ENCODE measurements at places on chromosomes 3 and 15.

- DNase-seq = no peak
Measured at GRCh38 chr3:193711523-193711963, 118.5 kb downstream of the OPA1 start.

- DNase-seq = no peak
Measured at GRCh38 chr3:35944926-35945710, 305.8 kb downstream of the ARPP21 start.

- no peak for DNase-seq
Measured at GRCh38 chr3:106249159-106249558, 380.3 kb upstream of the CBLB start.

- no peak for DNase-seq
Measured at GRCh38 chr3:171374661-171375285, 85.4 kb downstream of the TNIK start.

DNA sequence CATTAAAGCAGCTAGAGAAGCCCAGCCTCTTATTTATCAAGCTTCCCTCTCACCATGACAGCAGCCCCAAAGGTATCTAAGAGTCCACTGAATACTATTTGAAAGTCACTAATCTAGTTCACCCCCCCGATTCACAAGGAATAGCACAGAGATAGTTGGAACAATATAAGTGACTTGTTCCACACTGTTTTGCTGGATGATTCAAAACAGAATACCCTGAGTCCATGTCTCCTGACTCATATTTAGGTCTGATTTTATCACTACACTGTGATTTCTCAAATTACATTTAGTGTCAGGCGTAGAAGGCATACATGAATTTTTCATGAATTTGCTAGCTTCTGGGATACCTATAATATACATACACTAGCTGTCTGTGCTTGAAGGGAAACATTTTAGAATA, 18.7 kb upstream of the EOGT start:
- DNase-seq = no peak

- no peak for DNase-seq
Measured at GRCh38 chr15:95953032-95953431, 377.5 kb upstream of the NR2F2 start.

GRCh38 chr3:6088433-6088832, 772.5 kb upstream of the GRM7 start:
- DNase-seq = no peak

GRCh38 chr3:30293621-30294240, 312.7 kb upstream of the TGFBR2 start:
- DNase-seq = no peak

GRCh38 chr3:72768006-72768441, 80.2 kb downstream of the SHQ1 start:
- DNase-seq = no peak

DNA sequence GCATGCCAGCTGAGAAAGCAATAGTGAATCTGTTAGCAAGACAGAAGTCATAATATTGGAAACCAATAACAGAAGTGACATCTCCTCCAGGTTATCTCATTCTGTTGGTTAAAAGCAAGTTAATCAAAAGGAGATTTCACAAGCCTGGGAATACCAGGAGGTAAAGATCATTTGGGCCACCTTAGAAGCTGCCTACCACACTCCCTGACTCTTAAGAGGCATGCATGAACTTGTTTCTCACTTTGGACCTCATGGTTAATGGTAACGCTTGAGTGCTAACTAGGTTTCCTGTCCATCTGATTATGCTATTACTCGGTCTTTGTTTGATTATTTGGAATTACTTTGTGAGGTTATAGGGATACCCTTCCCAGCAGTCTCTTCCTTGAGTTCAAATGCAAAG, 650.8 kb upstream of the SGO1 start:
- DNase-seq = no peak

DNA sequence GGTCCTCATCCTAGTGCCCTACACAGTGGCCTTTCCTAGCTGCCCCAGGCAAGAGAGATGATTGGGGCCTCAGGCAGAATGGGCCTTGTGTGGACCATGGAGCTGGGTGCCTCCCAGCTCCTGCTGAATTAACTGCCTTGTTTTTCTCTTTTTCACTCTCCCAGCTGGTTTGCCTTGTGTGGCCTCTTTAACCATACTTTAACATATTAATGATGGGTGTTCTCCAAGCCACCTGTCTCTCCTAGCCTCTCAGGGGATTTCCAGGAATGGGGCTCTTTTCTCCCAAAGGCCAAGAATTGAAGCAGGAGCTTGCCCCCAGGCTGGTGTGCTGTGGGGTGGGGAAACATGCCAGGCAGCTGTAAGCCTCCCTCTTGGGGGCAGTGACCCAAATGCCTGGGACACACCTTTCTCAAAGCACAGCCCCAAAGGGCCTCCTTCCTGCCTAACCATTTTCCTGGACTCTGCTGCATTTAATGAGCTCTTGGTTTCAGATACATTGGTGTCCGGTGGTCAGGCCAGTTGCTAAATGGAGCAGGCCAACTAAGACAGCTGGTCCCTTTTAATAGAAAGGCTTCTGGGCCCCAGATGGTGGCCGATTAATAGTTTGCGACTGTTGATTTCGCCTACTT, 5.6 kb downstream of the ALPK3 start:
- no peak for DNase-seq

DNA sequence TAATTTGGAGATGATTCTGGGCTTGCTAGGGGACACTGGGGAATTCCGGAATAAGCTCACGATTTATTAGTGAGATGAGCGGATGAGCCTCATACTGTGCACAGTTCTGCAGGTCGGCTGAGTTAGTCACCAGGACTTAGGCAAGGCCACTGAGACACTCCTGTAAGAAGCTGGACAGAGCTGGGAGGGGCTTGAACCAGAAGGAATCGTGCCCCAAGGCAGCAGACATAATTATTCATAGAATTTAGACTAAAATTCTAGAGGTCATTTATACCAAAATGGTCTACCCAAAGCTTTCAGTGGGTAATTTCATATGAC, 121.4 kb downstream of the VGLL4 start:
- DNase-seq = no peak

DNA sequence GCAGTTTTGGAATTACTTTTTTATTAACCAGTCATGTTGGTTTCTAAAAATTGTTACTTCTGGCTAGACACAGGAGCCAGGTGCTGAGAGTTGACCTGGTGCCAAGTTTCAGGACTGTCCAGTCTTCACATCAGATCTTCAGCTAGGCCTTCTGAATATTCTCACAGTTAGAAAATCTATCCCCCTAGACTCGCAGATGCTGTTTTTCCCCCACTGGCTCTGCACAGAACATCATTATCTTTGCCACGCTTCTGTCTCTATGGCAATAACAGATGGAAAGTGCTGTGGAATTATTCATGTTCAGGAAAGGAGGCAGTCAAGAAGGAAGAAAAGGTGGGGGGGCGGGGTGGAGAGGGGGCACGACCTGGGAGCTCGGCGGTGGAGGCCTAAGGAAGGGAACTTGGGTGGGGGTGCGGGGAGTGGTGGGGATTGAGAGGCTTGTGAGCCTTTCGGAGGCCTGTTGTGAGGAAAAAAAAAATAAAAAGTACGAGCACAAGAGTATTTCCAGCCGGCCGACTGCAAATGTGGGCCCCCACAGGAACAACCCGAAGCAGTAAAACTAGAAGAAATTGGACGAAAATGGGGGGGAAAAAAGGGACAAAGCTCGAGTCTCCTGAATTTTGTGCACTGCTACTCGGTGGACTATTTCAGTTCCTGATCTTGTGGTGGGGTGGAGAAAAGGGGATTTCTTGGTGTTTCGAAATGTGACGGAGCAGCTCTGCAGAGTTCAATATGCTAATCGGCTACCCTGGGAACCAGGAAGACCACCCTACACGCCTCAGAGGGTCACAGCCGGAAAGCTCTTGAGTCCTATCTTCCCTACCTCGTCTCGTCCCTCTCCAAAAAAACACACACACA, 1.5 kb upstream of the SKIL start:
- DNase-seq = no peak

- DNase-seq = no peak
Measured at GRCh38 chr15:93467337-93467736, 378.3 kb upstream of the RGMA start.

DNA sequence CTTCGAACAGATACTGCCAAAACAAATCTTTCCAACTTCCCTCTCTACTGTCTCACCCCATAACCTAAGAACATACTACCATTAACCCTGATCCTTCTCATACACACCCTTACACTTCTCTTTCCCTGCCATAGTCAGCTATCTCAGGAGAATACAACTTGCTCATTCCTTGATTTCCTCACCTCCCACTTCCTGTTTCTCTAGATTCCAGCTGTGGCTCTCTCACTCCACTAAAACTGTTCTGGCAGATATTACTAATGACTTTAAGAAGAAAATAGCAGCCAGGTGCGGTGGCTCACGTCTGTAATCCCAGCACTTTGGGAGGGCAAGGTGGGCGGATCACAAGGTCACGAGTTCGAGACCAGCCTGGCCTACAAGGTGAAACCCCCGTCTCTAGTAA, 4.6 kb downstream of the LSG1 start:
- DNase-seq = no peak

- no peak for DNase-seq
Measured at GRCh38 chr3:53716998-53717397, 129.2 kb downstream of the CHDH start.

DNA sequence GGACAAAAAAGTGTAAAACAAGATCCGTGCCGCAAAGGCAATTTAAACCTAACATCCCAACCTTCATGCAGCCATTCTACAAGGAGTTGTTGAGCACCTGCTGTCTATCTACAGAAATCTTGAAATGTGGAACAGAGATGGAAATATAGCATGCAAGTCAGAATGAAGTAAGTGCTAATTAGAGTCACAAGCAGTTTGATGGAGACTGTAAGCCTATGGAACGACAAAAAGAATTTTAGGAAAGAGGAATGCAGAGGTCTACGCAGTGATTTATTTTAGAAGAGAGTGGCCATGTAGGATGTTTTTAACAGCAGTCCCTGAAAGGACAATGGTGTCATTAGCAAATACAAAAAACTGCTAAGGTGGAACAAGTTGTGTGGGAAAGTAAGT, 851 bp upstream of the DCBLD2 start:
- DNase-seq = no peak

DNA sequence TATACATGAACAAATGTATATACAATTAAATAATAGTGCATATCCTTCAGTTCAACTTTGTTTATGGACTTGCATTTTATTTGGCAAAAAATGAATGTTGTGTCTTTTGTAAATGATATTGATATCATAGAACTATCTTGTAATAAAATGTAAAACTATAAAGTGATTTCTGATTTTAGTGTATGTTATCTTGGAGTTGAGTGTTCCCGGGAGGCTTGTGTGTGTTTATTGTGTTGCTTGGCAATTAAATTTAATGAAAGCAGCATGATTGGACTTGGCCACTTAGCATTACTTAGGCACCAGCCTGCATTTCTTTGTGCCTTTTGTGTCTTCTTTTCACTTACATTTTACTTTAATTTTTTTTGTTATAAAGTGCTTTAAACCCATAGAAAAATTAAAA, 10.6 kb downstream of the ARHGEF26 start:
- DNase-seq = no peak
